ENCODE measurements at places on chromosomes 6 and 20.

DNA sequence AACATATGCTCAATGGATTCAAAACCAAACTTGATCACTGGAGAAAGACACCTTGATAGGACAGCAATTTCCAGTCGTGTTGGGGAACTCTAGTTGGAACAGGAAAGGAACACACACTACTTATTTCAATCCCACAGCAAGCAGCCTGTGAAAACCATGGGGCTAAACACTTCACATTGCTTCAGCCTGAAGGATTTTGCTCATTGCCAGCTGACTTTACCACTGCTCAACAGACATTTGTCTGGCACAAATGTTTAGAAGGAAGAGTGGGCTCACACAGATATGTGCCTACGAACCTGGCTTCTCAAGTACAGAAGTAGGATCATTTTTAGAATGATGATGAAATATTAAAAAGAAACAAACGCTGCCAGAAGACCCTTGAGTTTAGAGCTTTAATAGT, 598.1 kb downstream of the PHF3 start:
- DNase-seq, result no peak

GRCh38 chr6:105292689-105293339, 110.1 kb downstream of the PREP start:
- DNase-seq, result no peak

DNA sequence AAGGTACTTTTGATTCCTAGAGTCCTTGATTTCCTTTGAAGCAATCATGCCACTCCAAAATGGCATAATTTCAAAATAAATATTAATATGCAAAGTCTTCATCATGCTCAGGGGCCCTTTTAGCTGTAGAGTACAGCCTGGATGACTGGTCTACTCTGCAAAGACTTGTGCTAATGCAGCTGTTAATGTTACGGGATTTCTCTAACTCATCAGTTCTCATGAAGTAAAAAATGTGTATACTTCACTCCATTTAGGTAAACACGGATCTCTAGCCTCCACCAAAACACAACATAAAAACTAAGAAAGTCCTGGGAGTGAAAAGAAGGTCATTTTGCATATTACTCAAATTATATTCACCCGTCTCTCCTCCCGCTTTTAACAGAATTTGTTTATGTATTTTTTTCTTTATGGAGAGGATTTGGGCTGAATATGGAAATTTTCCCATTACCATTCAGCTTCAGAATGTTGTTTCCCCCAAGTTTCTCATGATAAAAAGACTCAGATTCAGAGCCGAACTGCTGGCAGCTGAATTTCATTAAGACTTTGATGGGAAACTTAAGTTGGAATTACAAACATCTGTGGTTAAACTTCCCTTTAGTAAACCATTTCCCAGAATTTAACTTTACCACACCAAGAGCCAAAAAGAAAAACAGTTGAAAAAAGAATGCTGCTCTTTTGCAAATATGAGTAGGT, 8.7 kb downstream of the LAMA4 start:
- no peak for DNase-seq

DNA sequence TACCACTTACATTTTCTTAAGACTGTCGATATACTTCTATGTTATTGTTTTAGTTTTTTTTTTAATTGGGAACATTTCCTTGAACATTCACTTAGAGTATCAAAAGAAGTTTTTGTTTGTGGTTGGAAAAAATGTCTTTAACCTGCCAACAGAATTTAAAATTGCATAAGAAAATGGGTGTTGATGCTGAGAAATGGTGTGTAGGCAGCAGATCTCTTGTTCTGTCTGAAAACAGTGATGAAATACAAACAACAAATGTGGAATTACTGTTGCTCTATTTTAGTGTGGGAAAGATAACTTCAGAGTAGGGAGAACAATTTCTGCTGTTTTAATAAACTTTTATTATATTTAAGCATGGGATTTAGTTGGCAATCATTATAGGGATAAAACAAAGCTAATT, 293.5 kb downstream of the CDKAL1 start:
- DNase-seq, result no peak

- no peak for DNase-seq
These were observed 157.2 kb downstream of the ZDHHC14 start for GRCh38 chr6:157538168-157538567.

DNA sequence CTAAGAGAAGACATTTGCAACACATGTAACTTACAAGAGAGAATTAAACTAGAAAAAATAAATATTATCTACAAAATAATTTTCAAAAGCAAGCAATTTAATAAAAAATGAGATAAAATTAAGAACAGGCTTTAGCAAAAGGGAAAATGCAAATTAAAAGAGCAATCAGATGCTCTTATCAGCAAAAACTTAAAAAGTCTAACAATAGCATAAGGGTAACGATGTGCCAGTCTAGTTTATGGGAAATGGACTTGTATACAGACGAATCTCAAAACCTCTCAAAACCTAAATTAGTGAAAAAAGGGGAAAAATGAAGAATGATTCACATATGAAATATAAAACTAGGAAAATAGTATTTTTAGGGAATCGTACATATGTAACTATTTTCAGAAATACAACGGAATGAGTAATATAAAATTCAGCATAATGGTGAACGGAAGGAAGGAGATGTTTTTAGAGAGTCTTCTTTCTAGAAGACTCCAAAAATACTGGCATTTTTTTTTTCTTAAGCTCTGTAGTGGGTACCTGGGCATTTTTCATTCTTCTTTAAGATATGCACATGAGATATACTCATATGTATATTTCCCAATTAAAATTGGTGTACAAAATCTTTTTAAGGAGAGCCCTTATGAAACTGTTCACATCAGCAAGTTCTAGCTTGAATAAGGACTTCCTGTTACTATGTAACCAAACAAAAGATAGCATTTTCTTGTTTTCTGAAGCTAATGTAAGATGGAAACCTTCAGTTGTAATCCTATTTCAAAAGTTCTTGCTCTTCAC, 927 bp upstream of the MANEA start:
- peak; percentile 10 for DNase-seq

GRCh38 chr20:43959920-43960227, 45.2 kb downstream of the TOX2 start:
- DNase-seq, result no peak

GRCh38 chr6:56744528-56744927, 101.8 kb upstream of the DST start:
- DNase-seq, result no peak

DNA sequence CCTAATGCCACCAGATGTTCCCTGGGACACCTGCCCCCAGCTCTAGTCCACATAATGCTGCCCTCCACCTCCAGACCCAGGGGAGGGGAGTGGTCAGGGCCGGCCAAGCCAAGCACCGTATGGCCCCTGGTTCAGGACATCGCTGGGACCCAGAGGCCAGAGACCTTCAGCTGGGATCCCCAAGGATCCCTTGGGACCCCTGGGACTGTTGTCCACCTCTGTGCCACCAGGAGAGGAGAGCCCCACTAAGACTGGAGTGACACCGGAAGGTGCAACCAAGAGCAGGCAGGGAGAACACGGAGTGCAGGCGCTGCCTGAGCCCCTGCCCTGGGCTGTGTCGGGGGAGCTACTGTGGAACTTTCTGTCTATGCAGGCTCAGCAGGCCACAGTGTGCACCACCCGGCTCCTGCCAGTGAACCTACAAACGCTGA, 43.6 kb downstream of the CTCFL start:
- DNase-seq, result no peak

DNA sequence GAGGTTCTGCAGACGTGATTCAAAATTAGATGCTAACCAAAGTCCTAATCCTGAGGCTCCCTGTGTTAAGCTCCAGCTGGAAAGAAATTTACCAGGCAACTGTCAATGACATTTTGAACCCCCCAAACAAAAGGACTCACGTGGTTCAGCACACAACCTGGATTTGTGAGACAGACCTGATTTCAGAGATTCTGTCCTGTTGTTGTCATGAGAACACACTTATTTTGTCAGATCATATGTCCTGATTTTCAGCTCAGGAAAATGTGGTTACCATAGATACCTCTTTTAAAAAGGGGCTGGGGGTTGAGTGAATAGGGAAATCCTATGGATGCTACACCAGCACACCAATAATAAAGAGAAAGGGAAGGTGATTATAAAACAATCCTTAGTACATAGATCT, 61.6 kb downstream of the MTFR2 start:
- DNase-seq, result no peak

DNA sequence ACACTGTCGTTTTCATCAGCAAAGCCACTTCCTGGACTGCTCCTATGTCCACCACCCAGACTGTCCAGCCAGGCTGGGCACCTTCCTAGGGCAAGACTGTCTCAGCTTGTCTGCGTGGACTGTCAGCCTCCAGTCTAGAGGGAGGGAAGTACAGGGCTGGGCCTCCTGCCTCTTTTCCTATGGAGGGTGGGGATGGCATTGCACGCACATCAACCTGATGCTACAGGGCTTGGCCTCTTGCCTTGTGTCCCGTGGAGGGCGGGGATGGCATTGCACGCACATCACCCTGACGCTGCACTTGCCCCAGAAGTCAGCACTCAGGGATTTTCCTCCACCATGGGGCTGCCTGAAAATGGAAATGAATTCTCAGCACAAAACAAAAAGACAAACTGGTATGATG, 304.2 kb upstream of the CDH4 start:
- DNase-seq, result no peak

GRCh38 chr6:33211136-33211535, 2.8 kb downstream of the RING1 start:
- no peak for DNase-seq

DNA sequence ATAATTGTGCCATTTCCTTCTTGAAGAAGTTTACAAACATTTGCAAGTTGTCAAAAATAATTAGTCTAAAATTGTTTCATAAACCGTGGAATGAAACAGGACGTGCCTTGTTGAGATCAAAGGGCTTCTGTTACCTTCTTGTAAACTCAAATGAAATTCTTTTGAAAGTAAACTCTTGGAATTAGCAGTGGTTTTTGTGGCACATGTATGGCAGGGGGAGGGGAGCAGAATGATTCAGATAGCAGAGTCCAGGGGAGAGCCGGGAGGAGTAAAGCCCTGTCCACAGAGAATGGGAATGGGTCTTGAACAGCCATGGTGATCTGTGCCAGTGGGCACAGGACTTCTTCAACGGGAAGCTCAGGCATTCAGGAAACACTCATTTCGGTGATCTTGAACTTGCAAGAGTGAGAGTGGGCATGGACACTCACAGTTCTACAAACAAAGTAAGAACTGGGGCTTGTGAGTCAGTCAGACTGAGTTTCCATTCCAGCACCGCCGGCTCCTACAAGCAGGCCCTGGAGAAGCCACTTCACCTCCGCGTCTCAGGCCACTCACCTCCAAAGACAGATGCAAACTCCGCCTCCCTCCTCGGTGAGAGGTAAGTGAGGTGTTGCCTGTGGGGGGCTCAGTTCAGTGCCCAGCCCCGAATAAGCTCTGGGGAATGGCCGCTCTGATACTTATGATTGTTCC, 143.1 kb downstream of the CDH26 start:
- DNase-seq, result no peak

Measured in RCC 7860 (cell line).